Activated CD4-positive, alpha-beta T cell treated with anti-CD3 and anti-CD28 coated beads, Interleukin-10, Interleukin-2, amounts not matched to agents 100 ng/mL and 50 ng/mL, durations not matched to agents 16 hours and 8 hours (primary cell): ENCODE measurements at places on chromosomes 6 and 20.

GRCh38 chr6:32697031-32697430, 30.6 kb upstream of the HLA-DQB1 start:
- no peak for DNase-seq

DNA sequence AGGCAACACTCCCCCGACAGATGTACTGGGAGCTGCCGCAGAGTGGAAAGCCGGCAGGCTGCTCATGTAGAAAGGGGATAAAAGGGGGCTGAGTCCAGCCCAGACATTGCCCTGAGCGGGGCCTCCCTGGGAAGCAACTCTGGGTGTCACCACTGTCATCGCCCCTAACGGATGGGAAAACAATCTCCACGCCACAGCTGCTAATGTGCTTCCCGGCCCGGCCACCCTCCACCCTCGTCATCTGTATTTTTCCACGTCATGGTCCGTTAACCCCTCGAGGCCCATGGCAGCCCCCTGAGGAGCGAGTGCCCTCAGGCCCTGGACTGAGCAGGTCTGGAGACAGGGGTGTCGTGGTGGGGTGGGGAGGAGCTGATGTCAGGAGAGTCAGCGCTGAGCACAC, 227.4 kb downstream of the DLL1 start:
- DNase-seq, result no peak

DNA sequence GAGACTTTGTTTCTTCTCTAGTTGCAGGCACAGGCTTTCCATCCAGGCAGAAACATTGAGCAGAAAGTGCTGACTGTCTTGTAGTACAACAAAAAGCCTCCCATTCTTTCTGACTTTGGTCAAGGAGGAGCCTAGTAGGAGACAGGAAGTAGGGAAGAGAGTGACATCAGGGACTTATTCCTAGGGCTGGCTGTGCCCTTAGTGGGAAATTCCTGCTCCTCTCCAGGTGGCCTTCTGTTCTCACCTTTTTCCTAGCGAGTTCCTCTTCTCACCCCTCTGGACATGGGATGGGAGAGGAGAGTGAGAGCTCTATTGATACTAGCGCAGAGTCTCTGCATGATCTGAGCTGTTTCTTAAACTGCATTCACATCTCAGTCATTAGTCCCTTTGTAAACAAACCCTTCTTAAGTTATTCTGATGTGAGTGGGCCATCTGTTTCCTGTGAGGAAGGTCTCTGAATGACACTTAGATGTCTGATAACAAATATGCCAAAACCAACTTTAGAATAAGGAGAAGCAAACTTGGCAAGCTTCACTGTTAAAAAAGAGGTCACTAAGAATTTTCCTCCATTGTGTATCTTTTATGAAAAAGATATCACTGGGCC, 455.0 kb downstream of the GJA1 start:
- DNase-seq, result no peak

DNA sequence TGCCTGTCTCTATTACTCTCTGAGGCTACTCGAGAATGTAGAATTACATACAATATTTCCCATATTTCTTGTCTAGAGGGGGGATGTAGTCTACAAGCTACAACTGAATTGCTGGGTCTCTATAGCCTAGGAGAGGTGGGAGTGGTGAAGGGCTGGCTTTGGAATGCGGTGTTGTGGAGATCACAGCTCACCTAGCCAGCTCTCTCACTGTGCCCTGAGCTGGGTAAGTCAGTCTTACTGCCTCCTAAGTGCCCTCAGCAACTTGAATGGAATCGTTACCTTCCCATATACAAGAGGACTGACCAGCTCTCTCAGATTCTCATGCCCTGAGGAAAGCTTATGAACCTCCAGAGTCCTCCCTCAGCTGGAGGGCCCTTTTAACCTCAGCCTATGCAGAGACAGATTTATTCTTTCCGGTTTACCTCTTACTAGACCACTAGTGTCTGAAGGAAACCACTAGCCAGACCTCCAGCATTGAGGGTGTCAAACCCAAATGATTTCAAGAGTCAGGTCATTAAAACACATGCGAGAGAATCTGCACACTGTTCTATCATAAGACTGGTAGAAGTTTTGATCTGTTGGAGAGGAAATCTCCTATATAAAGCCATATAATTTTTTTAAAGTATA, 20.6 kb downstream of the VIP start:
- DNase-seq, result no peak

DNA sequence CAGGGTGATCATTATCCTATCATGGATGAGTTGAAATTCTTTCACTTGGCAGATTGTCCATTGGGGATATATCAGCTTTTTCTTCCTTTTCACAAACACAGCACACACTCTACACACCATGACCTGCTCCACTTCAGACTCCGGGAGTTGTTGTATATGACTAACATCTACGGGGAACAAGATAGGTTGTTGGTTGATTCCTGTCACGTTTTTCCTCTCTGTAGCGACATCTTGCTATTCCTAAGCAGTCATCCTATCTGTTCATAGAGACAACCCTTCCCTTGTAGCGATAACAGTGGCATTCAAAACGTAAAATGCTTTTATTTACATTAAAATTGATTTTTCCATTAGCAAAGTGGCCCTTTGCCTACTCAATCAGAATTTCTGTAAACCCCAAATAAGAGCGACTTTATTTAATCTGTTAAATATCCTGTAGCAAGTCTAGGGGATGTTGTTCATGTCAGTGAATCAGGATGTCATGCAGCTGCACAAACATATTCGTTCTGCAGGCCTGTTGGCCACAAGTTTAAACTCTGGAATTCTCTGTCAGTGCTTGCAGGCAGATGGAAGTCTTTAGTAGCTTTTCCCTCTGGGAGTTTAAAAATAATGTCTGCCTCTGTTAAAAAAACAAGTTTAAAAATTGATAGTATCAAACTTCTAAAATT, 23.1 kb downstream of the PHACTR2 start:
- no peak for DNase-seq

DNA sequence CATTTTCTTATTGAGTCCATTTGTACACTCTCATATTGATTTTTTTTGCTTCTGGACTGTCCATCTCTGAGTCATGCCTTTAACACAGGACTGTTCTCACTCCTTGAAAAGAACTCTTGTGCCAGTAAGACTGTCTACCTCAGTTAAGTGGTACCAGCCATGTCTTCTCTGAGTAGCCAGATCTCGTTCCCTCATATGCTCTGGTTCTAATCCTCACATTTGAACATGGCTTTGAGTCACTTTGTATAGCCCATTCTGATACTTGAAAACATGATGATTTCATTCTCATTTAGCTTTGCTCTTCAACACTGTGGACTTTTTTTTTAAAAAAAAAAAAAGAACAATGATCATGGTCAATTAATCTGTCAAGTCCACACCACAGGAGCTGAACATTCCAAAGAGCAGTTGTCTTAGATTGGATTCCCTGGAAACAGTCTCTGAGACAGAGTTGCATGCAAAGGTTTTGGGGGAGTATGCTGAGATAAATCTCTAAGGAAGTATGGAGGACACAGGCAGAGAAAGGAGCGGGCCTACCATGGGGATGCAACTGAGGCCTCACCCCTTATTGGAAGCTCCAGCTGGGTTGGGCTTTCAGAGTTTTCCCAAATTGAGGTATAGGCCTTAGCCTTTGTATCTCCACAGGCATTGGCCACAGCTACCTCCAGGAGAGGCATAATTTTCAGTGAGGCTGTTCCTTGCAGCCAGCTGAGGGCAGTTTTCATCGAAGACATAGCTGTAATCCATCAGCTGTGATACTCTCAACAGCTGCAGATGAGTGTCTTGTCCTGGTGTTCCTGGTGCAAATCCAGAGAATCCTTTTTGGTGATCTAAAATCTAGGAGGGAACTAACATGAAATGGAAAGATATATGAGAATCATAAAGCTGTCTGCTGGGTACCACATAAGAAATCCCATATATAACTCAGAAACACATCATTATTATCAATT, 6.0 kb upstream of the PTCHD4 start:
- DNase-seq, result no peak

- DNase-seq, result no peak
These were observed 137.8 kb downstream of the BTBD9 start for GRCh38 chr6:38501931-38502330.

DNA sequence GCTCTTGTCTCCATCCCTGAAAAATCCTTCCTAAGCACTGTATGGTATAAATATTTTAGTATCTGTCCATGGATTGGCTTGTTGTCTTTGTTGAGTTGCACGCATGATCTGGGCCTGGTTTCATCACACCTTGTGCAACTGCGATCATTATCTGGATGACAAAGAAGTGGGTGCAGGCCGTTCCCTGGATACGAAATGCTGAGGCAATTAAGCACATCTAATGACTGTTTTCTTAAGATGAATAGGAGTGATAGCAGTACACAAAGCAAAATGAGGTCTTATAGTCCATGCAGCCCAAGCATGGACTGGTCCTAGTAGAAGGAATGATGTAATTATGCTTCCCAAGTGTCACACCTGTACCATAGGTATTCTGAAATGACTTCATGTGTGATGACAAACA, 47.8 kb downstream of the SLC35D3 start:
- DNase-seq, result no peak

GRCh38 chr20:54438166-54438565, 37.2 kb upstream of the DOK5 start:
- no peak for DNase-seq

- DNase-seq, result no peak
These were observed 940.5 kb upstream of the MANEA start for GRCh38 chr6:94636780-94637385.

GRCh38 chr20:44772636-44773035, 27.0 kb downstream of the KCNK15 start:
- no peak for DNase-seq

DNA sequence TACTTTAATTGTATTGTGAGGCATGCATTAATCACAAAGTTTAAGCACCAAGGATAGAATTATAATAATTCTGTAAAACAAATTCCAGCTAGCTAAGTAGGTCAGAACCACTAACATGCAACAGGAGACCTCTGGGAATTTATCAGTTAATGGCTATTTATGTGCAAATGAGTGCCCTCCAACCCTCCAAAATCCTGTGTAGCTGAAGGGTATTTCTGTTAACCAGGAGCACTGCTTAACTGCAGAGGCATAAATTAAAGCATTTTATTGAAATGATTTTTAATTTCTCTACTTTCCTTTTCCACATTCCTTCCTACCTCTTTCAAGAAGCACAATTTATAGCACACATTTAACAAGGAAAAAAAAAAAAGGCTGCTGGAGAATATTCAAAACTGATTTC, 77.0 kb downstream of the MMS22L start:
- DNase-seq, result no peak

DNA sequence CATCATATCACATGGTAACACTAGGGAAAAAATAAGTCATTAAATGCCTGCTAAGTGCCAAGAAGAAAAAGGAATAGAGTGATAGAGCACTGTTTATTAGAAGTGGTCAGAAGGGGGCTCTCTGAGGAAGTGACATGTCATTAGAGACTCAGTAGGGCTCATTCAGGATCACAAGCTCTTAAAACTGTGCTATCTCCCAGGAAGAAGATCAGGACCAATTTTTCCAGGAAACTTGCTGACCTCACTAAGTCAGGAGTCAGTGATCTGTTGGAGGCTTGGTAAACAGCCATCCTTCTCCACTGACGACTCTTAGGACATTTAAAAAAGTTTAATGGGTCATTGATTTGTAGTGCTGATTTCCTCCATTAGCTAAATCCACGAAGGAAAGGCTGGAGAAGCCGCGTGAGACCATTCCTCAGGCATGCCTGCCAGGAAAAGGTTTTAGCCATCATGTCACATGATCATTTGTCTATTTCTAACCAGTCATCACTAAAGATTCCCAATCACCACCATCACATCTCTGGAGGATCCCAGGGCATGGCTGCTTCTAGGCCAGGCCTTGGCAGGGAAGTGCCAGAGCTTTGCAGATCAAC, 5.9 kb upstream of the PTPN1 start:
- DNase-seq, result no peak

DNA sequence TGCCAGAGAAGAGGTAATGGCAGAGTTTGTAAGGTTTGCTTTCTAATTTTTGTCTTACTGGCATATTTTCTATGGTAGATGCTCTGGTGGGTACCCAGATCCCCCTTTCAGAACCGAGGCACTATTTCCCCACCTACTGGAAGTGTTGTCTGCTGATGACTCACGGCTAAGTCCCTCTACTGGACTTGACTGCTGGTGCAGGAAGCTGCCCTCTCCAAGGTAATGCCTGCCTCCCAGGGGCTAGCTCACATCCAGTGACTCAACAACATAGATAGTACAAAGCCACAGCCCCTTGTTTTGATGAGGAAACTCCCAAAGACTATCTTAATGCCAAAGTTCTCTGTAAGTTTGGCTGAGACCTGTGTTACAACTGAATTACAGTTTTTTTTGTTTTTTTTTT, 285.4 kb upstream of the FLRT3 start:
- no peak for DNase-seq

GRCh38 chr6:84556541-84557335, 207.7 kb downstream of the TBX18 start:
- DNase-seq, result no peak

GRCh38 chr6:130517444-130517931, 151.7 kb downstream of the TMEM200A start:
- peak; percentile 49 for DNase-seq

DNA sequence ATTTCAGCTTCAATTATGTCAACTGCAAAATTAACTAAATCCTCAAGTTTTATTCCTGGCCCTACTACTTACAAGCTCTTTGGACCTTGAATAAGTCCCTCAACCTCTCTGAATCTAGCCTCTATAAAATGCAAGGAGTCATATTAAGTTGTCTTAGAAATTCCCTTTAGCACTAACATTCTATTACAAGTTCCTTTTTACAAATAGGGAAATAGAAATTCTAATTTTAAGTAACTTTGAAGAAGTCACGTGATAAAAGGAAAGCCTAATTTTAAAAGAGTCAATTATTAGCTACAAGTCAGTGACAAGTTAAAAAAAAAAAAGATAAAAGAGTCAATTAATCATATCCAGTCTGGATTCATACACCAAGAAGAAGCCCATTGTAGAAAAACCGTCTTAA, 24.6 kb upstream of the GTF3C6 start:
- DNase-seq, result no peak

- no peak for DNase-seq
These were observed 128.7 kb downstream of the LY86 start for GRCh38 chr6:6716998-6717763.

- no peak for DNase-seq
These were observed 24.2 kb downstream of the RBM24 start for GRCh38 chr6:17305219-17306001.

- peak; percentile 10 for DNase-seq
These were observed 46.2 kb upstream of the ADIG start for GRCh38 chr20:38534756-38535155.

- DNase-seq, result no peak
These were observed 1.5 kb downstream of the MAP7 start for GRCh38 chr6:136548582-136549299.
